ENCODE measurements at places on chromosomes 12 and 14. TPM values are rescaled to one million over a fixed set of nuclear protein-coding genes. Genes with fewer than 3 reads are reported as not detected.
A peak's percentile ranks its signal among the peaks of the same experiment; 100 is the strongest.

Gene TOMM20L
- total RNA-seq, result not detected

GRCh38 chr14:92938890-92939671 is 16.1 kb downstream of the CHGA start:
- no peak overlapping the region for H3K27ac ChIP-seq
- H3K27me3 ChIP-seq, result no peaks in the 10 kb centered on the region
- H3K4me1 ChIP-seq, result no peaks in the 10 kb centered on the region

Gene SLC17A8
- 3.3 TPM for total RNA-seq

- no peak overlapping the region for H3K4me3 ChIP-seq
- H3K4me1 ChIP-seq, result no peaks in the 10 kb centered on the region
- H3K27ac ChIP-seq, result no peak overlapping the region
- DNase-seq, result no peak
- no peaks in the 10 kb centered on the region for H3K27me3 ChIP-seq
Observed at GRCh38 chr14:97838986-97839385, 1041.8 kb downstream of the VRK1 start.

GRCh38 chr12:51128919-51129318 is 44.0 kb downstream of the TFCP2 start:
- H3K36me3 ChIP-seq, result no peaks in the 10 kb centered on the region
- H3K27ac ChIP-seq, result no peak overlapping the region
- no peaks in the 10 kb centered on the region for H3K4me1 ChIP-seq
- DNase-seq, result no peak

- no peak overlapping the region for H3K4me3 ChIP-seq
- DNase-seq, result no peak
- H3K27me3 ChIP-seq, result no peaks in the 10 kb centered on the region
- H3K4me1 ChIP-seq, result peaks cover 13% of the 10 kb centered on the region
Observed at GRCh38 chr12:47814539-47815170, 5.0 kb downstream of the HDAC7 start.

Gene HCAR3
- 0.56 TPM for total RNA-seq

Gene RILPL1
- total RNA-seq, result 5.0 TPM

Gene PLA2G1B
- 5.0 TPM for total RNA-seq

DNA sequence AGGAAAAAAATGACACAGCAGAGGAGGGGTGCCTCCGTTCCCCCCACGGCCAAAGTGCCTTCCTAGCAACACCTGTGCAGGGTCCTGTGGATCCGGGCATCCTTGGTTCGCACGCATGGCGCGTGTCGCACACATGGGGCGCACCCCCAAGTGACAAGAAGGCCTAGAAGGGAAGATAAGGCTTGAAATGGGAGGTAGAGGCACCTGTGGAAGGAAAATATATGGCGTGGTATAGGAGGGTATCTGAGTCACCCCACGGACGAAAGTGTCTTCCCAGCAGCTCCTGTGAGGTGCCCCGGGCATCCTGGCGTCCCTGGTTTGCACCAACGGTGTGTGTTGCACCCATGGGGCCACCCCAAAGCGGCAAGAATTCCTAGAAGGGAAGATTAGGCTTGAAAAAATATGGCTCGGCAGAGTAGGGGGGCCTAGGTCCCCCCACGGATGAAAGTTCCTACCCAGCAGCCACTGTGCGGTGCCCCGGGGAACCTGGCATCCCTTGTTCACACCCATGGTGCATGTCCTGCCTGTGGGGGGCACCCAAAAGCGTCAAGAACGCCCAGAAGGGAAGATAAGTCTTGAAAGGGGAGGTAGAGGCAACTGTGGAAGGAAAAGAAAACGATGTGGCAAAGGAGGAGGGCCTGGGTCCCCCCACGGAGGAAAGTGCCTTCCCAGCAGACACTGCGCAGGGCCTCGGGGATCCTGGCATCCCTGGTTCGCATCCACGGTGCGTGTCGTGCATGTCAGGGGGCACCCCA is 280.0 kb downstream of the ALG10 start:
- DNase-seq, result no peak
- no peaks in the 10 kb centered on the region for H3K27me3 ChIP-seq
- no peaks in the 10 kb centered on the region for H3K36me3 ChIP-seq
- H3K27ac ChIP-seq, result no peak overlapping the region

DNA sequence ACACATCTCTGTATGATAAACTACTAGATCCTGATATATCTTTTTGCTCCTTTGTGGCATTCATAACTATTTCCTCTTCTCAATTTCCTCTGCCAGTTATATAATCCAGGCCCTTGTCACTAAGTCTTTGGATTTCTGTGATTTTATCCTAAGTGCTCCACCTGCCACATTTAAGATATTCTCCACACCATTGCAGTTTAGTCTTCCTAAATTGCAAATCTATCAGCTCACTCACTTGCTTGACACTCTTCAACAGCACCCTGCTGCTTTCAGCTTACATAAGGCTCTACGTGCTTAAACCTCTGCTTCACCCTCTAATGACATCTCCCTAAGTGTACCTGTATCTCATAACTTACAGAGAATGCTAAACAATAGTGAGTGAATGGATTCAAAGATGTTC is 1032.2 kb upstream of the SEL1L start:
- H3K36me3 ChIP-seq, result no peaks in the 10 kb centered on the region
- no peak overlapping the region for H3K4me3 ChIP-seq
- no peak overlapping the region for H3K27ac ChIP-seq
- no peaks in the 10 kb centered on the region for H3K27me3 ChIP-seq
- no peak for DNase-seq

DNA sequence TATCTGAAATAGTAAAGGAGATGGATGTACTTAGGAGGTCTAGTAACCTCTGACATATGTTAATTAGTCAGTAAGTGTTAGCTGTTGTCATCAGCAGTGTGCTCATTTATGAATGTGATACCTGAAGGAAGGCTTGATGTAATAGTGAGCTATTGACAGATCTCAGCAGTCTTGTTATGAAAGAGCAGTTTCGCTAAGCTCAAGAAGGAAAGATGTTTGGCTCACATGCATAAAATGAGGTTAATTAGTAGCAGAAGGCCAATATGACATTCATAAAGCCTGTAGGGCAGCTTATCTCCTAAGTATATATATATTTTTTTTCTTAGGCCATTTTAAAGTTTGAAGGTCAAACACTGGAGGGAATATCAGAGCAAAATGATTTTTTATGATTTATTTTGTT is 2.8 kb downstream of the FAM234B start:
- H3K36me3 ChIP-seq, result no peaks in the 10 kb centered on the region
- no peaks in the 10 kb centered on the region for H3K4me1 ChIP-seq
- H3K4me3 ChIP-seq, result no peak overlapping the region
- H3K27me3 ChIP-seq, result peaks cover 41% of the 10 kb centered on the region

Gene CMTM5
- 0.40 TPM for total RNA-seq

DNA sequence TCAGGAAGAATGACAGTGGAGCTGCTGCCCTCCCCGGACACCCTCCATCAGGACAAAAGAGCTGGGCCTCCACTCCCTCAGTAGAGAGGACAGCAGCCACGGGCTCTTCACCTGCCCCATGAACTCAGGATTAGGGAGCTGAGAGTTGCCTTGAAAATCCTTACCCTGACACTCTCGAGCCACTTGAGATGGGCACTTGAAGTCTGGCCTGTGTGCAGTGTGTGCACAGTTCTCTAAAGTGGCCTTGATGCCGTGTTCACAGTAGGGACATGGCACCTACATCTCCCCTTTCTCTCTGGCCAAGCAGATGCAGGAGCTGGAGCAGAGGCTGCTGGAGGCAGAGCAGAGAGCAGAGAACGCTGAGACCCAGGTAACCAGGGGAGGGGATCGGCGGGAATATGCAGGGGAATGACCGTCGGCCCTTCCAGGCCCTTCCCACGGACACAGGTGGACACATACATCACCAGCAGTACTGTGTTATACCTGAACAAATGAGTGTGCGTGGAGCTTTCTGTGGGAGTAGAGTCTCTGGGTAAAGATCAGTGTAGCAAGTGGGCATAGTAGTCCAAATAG is 22.5 kb downstream of the PLEKHH1 start:
- no peaks in the 10 kb centered on the region for H3K27me3 ChIP-seq
- peaks cover 4% of the 10 kb centered on the region for H3K36me3 ChIP-seq
- no peak overlapping the region for H3K27ac ChIP-seq

Gene FGD6
- 9.8 TPM for total RNA-seq

DNA sequence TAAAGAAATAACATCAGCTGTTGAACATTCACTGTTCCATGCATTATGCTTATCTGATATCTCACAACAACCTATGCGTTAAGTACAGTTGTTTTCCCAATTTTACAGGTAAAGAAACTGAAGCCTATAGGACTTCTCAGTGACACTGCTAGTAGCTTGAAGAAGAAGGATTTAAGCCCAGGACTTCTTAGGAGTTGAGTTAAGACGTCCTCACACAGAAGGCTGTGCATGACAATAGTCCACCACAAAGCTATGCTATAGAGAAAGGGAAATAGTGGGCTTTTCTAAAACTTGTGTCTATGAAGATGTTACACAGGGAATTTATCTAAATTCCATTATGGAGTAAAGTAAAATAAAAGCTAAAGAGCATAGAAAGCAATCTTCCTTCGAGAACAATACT is 120.5 kb upstream of the RASSF8 start:
- no peaks in the 10 kb centered on the region for H3K4me1 ChIP-seq
- no peak overlapping the region for H3K4me3 ChIP-seq
- no peak overlapping the region for H3K27ac ChIP-seq
- H3K27me3 ChIP-seq, result no peaks in the 10 kb centered on the region
- DNase-seq, result no peak

DNA sequence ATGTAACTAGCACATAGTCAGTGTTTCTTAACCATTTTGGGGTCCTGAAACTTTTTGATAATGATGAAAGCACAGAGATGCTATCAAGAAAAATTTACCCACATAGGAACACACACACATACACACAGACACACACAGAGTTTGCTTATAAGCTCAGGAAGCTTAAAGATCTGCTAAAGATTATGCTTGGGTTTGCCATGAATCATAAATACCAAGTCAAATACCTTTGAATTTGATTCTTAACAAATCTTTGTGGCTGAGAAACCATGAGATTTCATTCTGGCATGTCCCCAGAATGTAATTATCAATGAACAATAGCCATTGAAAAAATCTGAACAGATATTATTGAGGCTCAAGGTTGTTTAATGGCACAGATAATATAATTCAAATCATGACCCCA is 89.2 kb downstream of the NTS start:
- no peaks in the 10 kb centered on the region for H3K27me3 ChIP-seq
- H3K4me3 ChIP-seq, result no peak overlapping the region
- DNase-seq, result no peak
- H3K36me3 ChIP-seq, result no peaks in the 10 kb centered on the region

Gene FOXN4
- total RNA-seq, result not detected

Gene TAS2R20
- total RNA-seq, result 1.2 TPM

DNA sequence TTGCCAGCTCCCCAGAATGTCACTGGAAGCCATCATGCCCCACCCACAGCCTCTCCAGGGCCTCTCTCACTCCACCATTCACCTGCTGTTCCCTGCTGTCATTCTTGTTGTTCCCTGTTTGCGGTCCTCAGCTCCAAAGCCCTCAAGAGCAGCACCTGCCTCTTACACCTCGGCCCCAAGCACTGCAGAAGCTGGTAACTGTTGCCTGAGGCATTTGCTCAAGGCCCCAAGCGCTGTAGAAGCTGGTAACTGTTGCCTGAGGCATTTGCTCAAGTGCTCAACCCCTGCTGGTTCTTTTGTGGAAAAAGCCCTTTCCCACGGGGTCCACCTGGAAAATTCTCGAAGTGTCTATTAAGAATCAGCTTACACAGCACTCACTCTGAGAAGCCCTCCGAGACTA is 78.0 kb downstream of the ARL6IP4 start:
- H3K27ac ChIP-seq, result no peak overlapping the region
- H3K36me3 ChIP-seq, result no peaks in the 10 kb centered on the region
- no peak overlapping the region for H3K4me3 ChIP-seq
- H3K4me1 ChIP-seq, result peaks cover 9% of the 10 kb centered on the region
- DNase-seq, result no peak
- H3K27me3 ChIP-seq, result no peaks in the 10 kb centered on the region

Gene LALBA
- not detected for total RNA-seq

Gene TEX52
- total RNA-seq, result not detected

GRCh38 chr14:92491782-92492181 is 21.8 kb upstream of the RIN3 start:
- H3K36me3 ChIP-seq, result no peaks in the 10 kb centered on the region
- no peak overlapping the region for H3K27ac ChIP-seq
- no peak overlapping the region for H3K4me3 ChIP-seq

DNA sequence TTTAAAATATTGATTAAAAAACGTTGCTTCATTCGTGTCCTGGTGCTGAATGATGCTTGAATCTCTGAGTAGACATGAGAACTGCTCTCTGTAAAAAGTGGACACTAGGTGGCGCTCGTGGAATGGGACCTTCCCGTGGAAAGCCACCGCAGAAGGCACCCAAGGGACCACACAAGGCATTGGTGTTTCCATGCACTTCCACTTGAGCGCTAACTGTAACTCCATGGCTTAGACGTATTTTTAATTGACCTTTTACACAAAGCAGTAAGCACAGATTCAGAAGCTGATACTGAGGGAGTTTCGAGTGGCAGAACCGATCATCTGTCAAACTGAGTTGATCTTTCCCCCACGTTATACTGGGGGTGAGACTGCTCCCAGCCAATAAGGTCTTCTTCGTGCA is 135.3 kb downstream of the PRKCH start:
- H3K4me3 ChIP-seq, result no peak overlapping the region
- no peaks in the 10 kb centered on the region for H3K36me3 ChIP-seq
- DNase-seq, result peak; percentile 90
- H3K27me3 ChIP-seq, result no peaks in the 10 kb centered on the region
- H3K27ac ChIP-seq, result no peak overlapping the region

- H3K27ac ChIP-seq, result no peak overlapping the region
- no peaks in the 10 kb centered on the region for H3K36me3 ChIP-seq
- no peak overlapping the region for H3K4me3 ChIP-seq
- no peaks in the 10 kb centered on the region for H3K27me3 ChIP-seq
- no peak for DNase-seq
- no peaks in the 10 kb centered on the region for H3K4me1 ChIP-seq
Observed at GRCh38 chr14:72024504-72024903, 92.3 kb downstream of the RGS6 start.

- no peak overlapping the region for H3K4me3 ChIP-seq
- H3K27ac ChIP-seq, result no peak overlapping the region
- no peaks in the 10 kb centered on the region for H3K27me3 ChIP-seq
Observed at GRCh38 chr12:107339487-107339886, 246.1 kb upstream of the CRY1 start.

- no peak overlapping the region for H3K27ac ChIP-seq
- DNase-seq, result no peak
- no peaks in the 10 kb centered on the region for H3K36me3 ChIP-seq
- no peaks in the 10 kb centered on the region for H3K4me1 ChIP-seq
Observed at GRCh38 chr12:7693793-7694192, 1.8 kb downstream of the GDF3 start.

Gene SMIM41
- total RNA-seq, result 0.58 TPM

GRCh38 chr14:100780646-100781355 is 45.1 kb upstream of the MEG3 start:
- no peak overlapping the region for H3K4me3 ChIP-seq
- H3K4me1 ChIP-seq, result no peaks in the 10 kb centered on the region
- no peak for DNase-seq
- H3K27ac ChIP-seq, result no peak overlapping the region

DNA sequence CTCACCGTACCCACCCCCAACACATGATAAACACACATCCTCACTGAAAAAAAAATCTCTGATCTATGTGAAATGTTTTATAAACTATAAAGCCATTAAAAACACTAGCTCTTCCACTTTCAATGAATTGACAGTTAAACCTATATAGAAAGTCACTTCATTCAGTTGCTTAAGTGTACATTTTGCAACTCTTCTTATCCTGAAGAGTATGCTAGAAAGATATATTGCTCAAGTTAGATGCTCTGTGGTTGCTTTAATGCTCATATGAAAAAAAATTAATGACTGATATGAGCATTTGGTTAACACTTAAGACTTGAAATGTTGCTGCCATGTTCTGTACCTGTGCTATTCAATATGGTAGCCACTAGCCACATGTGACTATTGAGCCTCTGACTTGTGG is 21.0 kb upstream of the MIA2 start:
- no peaks in the 10 kb centered on the region for H3K4me1 ChIP-seq
- no peak overlapping the region for H3K27ac ChIP-seq
- H3K36me3 ChIP-seq, result no peaks in the 10 kb centered on the region
